Renal cortex interstitium (tissue), 15 donors: ENCODE measurements at places on chromosomes 6 and 20. TPM values are rescaled to one million over a fixed set of nuclear protein-coding genes. Genes with fewer than 3 reads are reported as not detected.

GRCh38 chr6:37134036-37134395 is 35.9 kb upstream of the PIM1 start:
- no peak for DNase-seq

GRCh38 chr6:33177552-33178446 is 14.5 kb downstream of the COL11A2 start:
- DNase-seq, result no peak

GRCh38 chr6:73054958-73055357 is 170.3 kb downstream of the KHDC1L start:
- no peak for DNase-seq

The FAM209B gene
- 0.29 TPM for polyA plus RNA-seq

The ZNF311 gene
- polyA plus RNA-seq, result 7.0 TPM

DNA sequence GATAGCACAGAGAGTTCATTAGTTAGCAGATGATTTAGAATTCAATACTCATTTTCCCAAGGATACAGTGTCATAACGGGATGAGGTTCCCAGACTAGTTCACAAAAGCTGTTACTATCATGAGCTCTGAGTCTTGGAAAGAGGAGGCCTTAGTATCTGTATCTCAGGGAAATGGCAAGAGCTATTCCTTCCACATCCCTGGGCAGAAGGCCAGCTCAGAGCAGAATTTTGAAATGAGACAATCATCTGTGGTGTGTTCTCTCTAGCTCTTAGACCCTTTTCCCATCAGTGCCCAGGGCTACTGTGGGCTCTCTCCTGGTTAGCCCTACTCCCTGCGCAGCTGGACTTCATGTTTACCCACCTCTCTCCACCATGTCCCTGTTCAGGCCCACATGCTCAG is 64.5 kb downstream of the JAG1 start:
- DNase-seq, result no peak
